Smooth muscle cell of the coronary artery (primary cell): ENCODE measurements at places on chromosomes 12 and 14. TPM values are rescaled to one million over a fixed set of nuclear protein-coding genes. Genes with fewer than 3 reads are reported as not detected.

PTGDR gene
- total RNA-seq = 0.12 TPM in 1 of 2 replicates, not detected in the other

RGS6 gene
- under 0.01 TPM in 1 of 2 replicates, not detected in the other for total RNA-seq

NFE2 gene
- total RNA-seq = 0.12 TPM in 1 of 2 replicates, not detected in the other

PTPN6 gene
- total RNA-seq = 0.08 TPM in 1 of 2 replicates, not detected in the other

CLEC1A gene
- 0.12 TPM in 1 of 2 replicates, not detected in the other for total RNA-seq

ASCL1 gene
- total RNA-seq = not detected in 2 replicates

NGB gene
- not detected in 2 replicates for total RNA-seq

SARNP gene
- total RNA-seq = 32.2 and 105 TPM in 2 replicates
